ENCODE measurements at places on chromosomes 3 and 15.

DNA sequence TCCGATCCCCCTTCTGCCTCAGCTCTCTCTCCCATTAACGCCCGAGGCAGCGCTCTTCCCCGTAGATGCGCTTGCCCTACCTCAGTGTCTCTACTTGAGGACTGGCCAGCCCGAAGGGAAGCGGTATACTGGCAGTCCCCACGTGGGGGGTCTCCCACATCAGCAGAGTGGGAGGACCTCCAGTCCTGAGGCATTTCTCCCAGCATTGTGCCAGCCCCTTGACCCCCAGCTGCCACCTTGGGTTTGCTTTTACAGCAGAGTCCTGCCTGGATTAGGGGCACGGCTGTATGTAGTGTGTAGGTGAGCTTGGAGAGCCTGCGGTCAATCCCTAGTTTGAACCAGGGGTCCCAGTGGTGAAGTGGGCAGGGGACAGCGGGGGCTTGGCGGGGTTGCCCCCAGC lies 767 bp downstream of the SEMA3F start:
- DNase-seq: no peak

GRCh38 chr3:80898211-80898610 lies 863.2 kb downstream of the GBE1 start:
- DNase-seq: no peak

DNA sequence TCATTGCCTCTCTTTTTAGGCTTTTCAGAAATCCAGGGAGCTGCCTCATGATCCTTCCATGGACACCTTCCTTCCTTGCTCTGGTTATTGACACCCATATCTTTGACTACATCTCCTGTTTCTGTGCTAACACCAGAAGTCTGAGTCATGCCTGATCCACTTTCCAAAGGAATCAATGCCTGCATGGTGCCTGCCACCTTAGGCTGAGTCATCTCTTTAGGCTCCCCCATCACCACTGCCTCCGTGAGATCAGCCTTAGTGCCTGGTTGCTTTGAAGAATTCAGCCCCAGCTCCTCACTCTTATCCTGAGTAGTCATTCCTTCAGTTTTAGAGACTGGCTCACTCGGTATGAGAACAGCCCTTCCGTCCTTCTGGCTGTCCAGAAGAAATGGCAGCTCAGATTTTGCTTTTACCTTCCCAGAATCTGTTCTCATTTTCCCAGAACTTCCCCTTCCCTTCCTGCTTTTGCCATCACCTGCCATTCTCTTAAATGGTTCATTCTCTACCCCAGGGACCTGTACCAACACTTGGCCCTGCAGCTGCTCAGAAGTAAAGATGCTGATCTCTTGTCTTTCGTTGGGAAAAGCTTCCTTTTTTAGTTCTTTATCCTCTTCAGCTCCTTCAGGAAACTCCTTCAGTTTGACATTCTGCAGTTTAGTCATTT lies 105.3 kb downstream of the MAP4 start:
- no peak for DNase-seq

DNA sequence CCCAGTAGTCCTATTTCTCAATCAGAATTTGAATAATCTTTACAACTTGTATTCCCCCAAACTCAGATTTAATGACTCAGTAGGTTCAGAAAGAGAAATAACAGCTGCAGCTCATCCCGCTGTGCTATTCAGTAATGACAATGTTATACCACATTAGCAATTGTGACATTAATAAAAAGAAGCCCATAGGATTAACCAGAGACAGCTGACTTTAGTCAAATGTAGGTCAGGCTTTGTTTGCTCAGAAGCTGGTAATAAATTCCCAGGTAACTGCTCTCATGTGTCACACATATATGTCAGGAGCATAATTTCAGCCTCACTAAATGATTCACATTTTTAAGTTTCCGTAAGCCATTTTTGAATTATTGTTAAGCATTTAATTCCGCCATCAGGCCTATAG lies 222.0 kb upstream of the UBE2E2 start:
- no peak for DNase-seq

GRCh38 chr15:60096157-60096556 lies 92.0 kb downstream of the FOXB1 start:
- no peak for DNase-seq

- DNase-seq: no peak
These were observed 8.7 kb upstream of the RASA2 start for GRCh38 chr3:141478139-141478538.

DNA sequence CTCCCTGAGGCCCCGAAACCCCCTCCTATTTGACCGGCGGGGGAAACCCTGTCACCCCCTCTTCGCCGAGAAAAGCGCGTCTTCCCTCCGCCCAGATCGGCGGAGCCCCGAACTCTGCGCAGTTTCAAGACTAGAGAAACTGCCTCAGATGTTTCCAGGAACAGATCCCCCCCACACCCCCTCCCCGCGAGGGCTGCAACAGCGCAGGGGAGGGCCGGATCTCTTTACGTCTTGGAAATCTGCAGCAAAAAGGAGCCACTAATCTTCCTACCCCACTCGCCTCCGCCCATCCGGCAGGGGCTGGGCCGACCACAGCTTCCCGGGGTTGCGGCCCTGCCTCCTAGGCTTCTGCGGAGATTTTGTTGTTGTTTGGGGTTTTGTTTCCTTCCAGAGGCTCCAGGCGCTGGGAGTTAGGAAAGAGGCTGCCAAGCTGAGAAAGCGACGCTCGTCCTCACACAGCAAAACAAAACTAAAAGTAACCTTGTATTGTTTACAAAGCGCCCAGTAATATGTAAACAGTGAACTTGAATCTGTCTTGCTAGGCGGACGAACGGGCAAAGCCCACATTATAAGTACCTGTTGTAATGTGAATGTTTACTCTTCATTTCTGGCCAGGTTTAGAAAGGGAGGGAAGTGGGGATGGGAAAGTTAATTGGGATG lies 2.2 kb downstream of the FOXB1 start:
- no peak for DNase-seq

GRCh38 chr3:71815340-71816067 lies 30.6 kb upstream of the PROK2 start:
- DNase-seq: no peak

DNA sequence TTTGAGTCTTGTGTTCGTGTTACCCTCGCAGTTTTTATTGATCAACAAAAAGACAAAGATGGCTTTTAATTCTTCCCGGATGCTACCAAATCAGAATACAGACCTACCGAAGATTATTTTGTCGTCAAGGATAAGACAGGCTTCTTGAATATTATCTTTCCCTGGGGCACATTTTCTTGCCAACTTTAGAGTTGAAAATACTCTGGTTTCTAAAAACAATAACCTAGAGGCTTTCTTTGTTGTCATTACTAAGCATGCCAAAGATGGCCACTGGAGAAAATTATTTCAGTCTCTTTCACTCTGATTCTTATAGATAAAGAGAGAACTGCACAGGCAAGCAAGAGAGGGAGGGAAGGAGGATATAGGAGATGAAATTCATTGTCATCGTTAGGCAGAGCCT lies 33.9 kb downstream of the OXNAD1 start:
- DNase-seq: no peak

DNA sequence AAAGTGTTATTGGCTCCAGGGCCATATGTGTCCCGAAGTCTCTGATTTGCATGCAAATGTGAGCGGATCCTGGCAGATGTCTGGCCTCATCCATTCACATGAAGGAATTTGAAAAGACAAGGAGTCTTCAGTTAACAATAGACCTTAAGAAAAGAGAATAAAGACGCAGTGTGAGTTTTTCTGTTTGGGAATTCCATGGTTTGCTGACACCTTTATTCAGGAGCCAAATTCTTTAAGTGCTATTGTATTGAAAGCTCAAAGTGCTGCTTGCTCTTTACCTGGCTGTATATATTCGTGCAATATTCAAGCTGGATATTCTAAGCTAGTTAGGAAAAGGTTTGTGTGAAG lies 2.2 kb downstream of the LRRN1 start:
- DNase-seq: no peak

DNA sequence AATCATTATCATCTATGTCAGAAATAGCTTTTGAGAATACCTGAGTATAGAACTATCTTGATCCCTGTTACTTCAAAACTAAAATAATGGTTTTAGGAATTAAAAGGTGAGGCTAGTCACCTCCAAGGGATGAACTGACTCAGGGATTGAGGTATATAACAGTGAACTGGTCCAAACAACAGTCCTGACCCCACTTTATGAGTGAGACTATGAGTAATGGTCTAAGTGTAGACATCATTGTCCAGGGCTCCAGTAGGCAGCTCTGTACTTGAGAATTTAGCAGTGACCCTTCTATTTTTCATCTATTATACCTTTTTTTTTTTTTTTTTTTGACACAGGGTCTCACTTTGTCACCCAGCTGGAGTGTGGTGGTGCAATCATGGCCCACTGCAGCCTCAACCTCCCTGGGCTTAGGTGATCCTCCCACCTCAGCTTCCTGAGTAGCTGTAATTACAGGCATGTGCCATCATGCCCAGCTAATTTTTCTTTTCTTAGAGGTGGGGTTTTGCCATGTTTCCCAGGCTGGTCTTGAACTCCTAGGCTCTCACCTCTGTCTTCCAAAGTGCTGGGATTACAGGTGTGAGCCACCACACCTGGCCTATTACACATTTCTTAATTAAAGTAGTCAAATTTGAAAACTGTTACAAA lies 36.3 kb downstream of the MLH1 start:
- DNase-seq: no peak

DNA sequence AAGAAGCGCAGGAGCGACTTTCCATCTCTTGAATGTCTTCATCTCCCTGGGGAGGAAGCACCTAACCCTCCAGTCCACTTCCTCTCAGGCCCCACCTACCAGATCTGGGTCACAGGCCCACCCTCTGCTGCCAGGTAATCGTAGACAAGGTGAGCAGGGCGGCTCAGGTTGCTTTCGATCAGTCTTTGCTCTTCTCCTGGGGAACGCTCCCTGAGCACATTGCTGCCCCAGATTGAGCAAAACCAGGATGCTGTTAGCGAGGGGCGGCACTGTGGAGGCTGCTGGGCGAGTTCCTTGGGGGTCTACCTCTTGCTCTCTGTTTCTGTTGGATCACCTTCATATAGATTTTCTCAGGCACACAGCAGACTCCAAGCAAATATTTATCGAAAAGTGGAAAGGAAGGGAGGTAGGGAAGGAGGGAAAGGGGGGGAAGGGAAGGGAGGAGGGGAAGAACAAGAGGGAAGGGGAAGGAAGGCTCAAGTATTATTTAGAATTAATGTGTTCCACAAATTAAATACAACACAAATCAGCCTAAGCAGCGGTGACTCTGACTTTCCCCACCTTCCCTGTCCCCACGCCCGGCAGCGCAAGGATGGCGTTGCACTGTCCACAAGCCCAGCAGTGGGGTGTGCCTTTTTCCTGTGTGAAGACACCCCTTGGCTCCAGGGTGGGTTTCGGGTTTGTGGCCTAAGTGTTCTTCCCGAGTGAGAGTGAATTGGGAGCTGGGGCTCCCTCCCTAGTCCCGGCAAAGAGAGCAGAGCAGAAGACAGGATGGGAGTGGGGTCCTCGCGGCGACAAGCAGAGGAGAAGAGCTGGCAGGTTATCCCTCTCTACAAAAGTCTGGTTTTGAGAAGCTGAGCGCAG lies 6.1 kb upstream of the PCSK6 start:
- no peak for DNase-seq

- no peak for DNase-seq
These were observed 9.8 kb upstream of the GRK7 start for GRCh38 chr3:141753399-141753798.

- DNase-seq: no peak
These were observed 184.9 kb downstream of the FAM43A start for GRCh38 chr3:194870394-194871110.

- no peak for DNase-seq
These were observed 90.3 kb downstream of the FMN1 start for GRCh38 chr15:33104212-33104611.

DNA sequence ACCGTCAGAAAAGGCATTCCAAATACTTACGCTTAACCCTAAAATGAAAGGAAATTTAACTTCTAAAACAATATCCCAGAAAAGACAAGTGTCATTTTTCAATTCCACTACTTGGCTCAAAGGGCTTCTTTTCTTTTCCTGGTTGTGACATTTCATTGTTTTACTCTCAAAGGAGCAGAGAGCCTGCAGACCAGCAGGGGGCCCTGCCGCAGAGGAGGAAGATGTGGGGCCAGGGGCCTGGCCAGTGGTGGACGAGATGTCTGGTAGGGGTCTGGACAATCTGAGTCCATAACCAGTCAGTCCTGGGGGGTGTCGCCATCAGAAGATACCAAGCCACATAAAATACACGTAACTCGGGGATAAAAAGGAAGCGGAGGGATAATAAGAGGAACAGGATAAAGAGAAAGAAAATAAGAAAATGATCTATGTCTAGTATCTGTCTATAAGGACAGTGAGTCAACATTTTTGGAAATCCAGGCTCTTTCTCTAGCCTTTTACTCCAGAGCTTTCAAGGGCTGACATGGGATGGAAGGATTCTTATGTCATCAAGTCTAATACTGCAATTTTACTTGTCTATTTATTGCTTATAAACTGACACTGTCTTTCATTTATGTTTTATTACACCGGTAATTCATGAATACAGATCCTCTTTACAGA lies 54.2 kb upstream of the ARHGEF3 start:
- no peak for DNase-seq

- no peak for DNase-seq
These were observed 1.3 kb downstream of the GOLGA8A start for GRCh38 chr15:34436126-34436955.

DNA sequence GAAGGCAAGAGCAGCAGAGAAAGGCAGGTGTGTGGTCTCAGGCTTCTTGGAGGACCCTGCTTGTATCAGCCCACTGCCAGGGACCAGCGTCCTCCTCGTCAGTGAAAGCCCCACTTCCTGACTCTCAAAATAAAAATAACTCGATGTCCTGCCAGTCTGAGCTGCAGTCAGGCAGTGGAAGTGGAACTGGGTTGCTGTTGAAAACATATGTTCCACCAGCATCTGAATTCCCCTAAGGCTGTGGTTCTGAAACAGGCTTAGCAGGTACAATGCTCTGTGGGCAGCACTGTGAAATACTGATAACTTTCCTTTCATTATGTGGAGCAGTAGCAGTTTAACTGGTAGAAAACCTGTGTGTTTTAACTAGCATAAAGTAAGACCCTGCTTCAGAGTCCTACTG lies 121.6 kb upstream of the EIF1B start:
- DNase-seq: no peak

- no peak for DNase-seq
These were observed 205.6 kb downstream of the IL20RB start for GRCh38 chr3:137163241-137163871.

GRCh38 chr3:169354774-169355501 lies 308.6 kb downstream of the MECOM start:
- DNase-seq: peak; percentile 99

GRCh38 chr3:195110647-195111318 lies 160.2 kb downstream of the XXYLT1 start:
- no peak for DNase-seq

DNA sequence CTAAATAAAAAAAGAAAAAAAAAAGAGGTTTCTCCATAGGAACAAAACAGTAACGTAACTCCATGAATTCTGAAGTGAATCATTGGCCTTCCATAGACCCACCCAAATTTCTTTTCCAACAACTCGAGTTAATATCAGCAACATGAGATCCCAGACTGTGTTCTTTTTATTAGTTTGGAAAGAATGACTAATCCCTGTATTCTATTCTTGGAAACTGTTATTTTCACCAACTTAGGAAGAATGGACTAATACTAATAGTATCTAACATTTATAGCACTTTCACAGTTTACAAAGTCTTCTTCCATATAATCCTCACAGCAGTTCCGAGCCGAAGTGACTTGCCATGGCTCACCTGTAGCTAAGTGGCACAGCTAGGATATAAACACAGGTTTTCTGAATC lies 72.7 kb upstream of the SLC4A7 start:
- DNase-seq: no peak

All from NCI-H2081 treated with DMSO at 0.1 percent for 48 hours (cell line).